Activated T-helper 2 cell treated with anti-CD3 and anti-CD28 coated beads, Interferon-gamma antibody, Interleukin-2, Interleukin-4, amounts not matched to agents 10 μg/mL and 5 μg/mL and 100 μg/mL, durations not matched to agents 14 hours and 24 hours and 36 hours (primary cell): ENCODE measurements at places on chromosomes 2 and 18. TPM values are rescaled to one million over a fixed set of nuclear protein-coding genes. Genes with fewer than 3 reads are reported as not detected.
A peak's percentile ranks its signal among the peaks of the same experiment; 100 is the strongest.

Gene ANKRD36C
- total RNA-seq, result 69.4 and 75.5 TPM in 2 replicates

Gene KCNG2
- not detected in 2 replicates for total RNA-seq

Gene CCL20
- total RNA-seq, result 1.4 and 2.0 TPM in 2 replicates

Gene KANSL3
- total RNA-seq, result 45.8 and 48.3 TPM in 2 replicates

Gene COLEC12
- total RNA-seq, result not detected in 2 replicates

Gene RIT2
- total RNA-seq, result not detected in 2 replicates

Gene CRYGD
- total RNA-seq, result not detected in 2 replicates

Gene MSTN
- total RNA-seq, result not detected in 2 replicates

- peaks cover 14% of the 10 kb centered on the region for H3K27me3 ChIP-seq
- H3K4me1 ChIP-seq, result no peaks in the 10 kb centered on the region
- no peak overlapping the region for H3K27ac ChIP-seq
- DNase-seq, result no peak
- H3K4me3 ChIP-seq, result no peak overlapping the region
These were observed 187.8 kb upstream of the TNP1 start for GRCh38 chr2:217047631-217048030.

GRCh38 chr2:126864861-126865260 lies 33.8 kb upstream of the TEX51 start:
- H3K27me3 ChIP-seq, result no peaks in the 10 kb centered on the region
- no peak overlapping the region for H3K27ac ChIP-seq
- H3K4me3 ChIP-seq, result no peak overlapping the region
- no peak for DNase-seq

- peaks cover 18% of the 10 kb centered on the region for H3K4me1 ChIP-seq
- no peak overlapping the region for H3K4me3 ChIP-seq
- no peak overlapping the region for H3K27ac ChIP-seq
These were observed 8.7 kb downstream of the PIKFYVE start for GRCh38 chr2:208274748-208275147.

DNA sequence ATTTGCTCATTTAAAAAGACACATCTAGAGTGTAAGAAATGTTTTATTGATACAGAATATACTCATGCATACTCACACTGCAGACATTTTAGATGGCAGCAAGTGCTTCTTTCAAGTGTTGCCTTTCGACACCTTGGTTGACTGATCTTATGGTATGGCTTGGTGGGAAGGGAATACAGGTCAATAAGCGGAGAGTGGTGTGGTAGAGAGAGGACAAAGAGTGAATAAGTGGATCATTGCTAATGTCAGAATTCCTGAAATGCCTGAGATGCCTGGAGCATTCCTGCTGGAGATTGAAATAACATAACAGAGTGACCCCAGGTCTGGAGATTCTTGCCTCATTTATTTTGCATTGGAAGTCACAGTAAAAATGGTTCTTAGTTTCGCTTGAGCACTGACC lies 76.7 kb downstream of the RND3 start:
- H3K4me3 ChIP-seq, result no peak overlapping the region
- H3K36me3 ChIP-seq, result no peaks in the 10 kb centered on the region
- H3K27me3 ChIP-seq, result no peaks in the 10 kb centered on the region
- no peaks in the 10 kb centered on the region for H3K4me1 ChIP-seq
- no peak overlapping the region for H3K27ac ChIP-seq

DNA sequence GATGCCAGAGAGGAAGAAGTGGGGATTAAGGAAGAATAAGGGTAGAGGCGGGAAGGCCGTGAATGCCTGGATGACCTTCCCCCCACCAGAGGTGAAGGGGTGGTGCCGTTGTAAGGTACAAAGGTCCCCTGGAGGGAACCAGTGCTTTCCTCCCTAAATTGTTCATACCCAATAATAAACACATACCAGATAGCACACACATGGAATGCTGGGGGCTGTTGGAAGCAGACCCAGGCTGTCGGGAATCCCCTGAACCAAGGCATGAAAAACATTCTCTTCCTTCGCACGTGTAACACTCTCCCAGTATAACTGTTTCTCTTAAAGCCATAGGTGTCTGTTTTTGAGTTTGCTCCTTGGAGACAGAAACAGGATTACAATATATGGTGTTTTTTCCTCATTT lies 107.1 kb upstream of the CTAGE1 start:
- no peaks in the 10 kb centered on the region for H3K4me1 ChIP-seq
- H3K27me3 ChIP-seq, result no peaks in the 10 kb centered on the region
- no peak overlapping the region for H3K27ac ChIP-seq
- H3K4me3 ChIP-seq, result no peak overlapping the region
- no peak for DNase-seq

DNA sequence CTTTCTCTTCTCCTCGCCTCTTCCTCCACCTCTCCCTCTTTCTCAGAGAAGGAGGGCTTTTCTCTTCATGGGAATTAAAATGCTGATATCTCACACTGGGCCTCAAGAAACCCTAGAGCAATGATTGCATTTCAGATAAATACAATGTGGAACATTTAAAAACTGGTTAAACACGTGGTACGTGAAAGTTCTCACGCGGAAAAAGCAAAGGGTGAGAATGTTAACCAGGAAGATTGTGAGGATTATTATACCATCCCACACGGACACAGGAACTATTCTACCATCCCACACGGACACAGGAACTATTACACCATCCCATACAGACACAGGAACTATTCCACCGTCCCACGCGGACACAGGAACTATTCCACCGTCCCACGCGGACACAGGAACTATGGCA lies 182.4 kb downstream of the TMEM18 start:
- no peaks in the 10 kb centered on the region for H3K36me3 ChIP-seq
- no peaks in the 10 kb centered on the region for H3K27me3 ChIP-seq
- H3K4me3 ChIP-seq, result no peak overlapping the region
- H3K4me1 ChIP-seq, result no peaks in the 10 kb centered on the region
- no peak for DNase-seq
- no peak overlapping the region for H3K27ac ChIP-seq

GRCh38 chr2:112141626-112142007 lies 3.4 kb downstream of the FBLN7 start:
- H3K4me1 ChIP-seq, result peaks cover 3% of the 10 kb centered on the region
- H3K4me3 ChIP-seq, result no peak overlapping the region
- no peak for DNase-seq
- no peak overlapping the region for H3K27ac ChIP-seq
- no peaks in the 10 kb centered on the region for H3K36me3 ChIP-seq

- no peaks in the 10 kb centered on the region for H3K36me3 ChIP-seq
- no peak overlapping the region for H3K27ac ChIP-seq
These were observed 290.4 kb downstream of the PTPRM start for GRCh38 chr18:7857562-7857961.

DNA sequence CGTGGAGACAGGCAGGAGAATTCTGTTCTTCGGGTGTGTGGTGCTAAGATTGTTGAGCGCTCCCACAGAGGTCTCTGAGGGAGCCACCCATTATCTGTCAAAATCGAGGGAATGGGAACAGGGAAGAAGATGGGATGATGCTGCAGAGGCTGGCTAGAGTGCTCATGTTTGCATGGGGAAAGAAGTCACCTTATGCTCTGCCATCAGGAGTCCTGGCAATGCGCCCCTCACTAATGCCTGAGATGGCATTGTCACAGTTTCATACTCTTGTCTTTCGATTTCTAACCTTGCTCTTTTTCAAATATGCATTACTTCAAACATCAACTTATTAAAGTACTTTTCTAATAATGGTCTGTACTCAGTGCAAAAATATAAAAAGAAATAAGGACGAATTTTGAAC lies 463.3 kb upstream of the CELF4 start:
- no peaks in the 10 kb centered on the region for H3K4me1 ChIP-seq
- H3K4me3 ChIP-seq, result no peak overlapping the region
- no peak for DNase-seq
- H3K36me3 ChIP-seq, result no peaks in the 10 kb centered on the region
- no peaks in the 10 kb centered on the region for H3K27me3 ChIP-seq

GRCh38 chr2:224764565-224765236 lies 48.5 kb upstream of the CCDC195 start:
- peaks cover 16% of the 10 kb centered on the region for H3K4me1 ChIP-seq
- H3K4me3 ChIP-seq, result no peak overlapping the region
- no peak for DNase-seq
- H3K36me3 ChIP-seq, result peaks cover 94% of the 10 kb centered on the region

DNA sequence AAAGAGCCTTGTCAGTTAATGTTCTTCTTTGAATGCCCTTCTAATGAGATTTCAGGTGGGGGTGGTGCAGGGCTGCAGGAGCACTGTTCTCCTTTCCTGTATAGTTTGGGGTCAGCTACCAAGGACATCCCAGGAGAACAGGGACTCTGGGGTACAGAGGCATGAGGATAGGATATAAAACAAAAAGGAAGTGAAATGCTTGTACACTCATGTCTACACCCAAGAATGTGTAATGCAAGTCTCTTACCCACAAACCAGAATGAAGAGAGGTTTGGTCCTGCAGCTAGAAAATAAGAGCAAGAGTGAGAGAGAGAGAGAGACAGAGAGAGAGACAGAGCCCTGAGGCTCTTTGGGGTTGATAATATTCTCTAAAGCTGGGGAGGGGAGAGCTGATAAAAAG lies 151.8 kb upstream of the KCTD1 start:
- no peak for DNase-seq
- H3K27ac ChIP-seq, result no peak overlapping the region
- H3K27me3 ChIP-seq, result peaks cover 4% of the 10 kb centered on the region
- H3K4me1 ChIP-seq, result peaks cover 18% of the 10 kb centered on the region
- peaks cover 2% of the 10 kb centered on the region for H3K36me3 ChIP-seq

- H3K4me3 ChIP-seq, result peak within 1 kb of the TSS; percentile 98
- peak within 1 kb of the TSS; percentile 89 for H3K27ac ChIP-seq
- no peaks in the 10 kb centered on the region for H3K27me3 ChIP-seq
- peaks cover 11% of the 10 kb centered on the region for H3K36me3 ChIP-seq
- H3K4me1 ChIP-seq, result peaks cover 69% of the 10 kb centered on the region
These were observed at the start of gene HPCAL1 for GRCh38 chr2:10302479-10303180. TSS of gene HPCAL1 (plus strand) at chr2:10302904. CDS start at chr2:10419758, 116,854 bp downstream.

- H3K27ac ChIP-seq, result no peak overlapping the region
- DNase-seq, result no peak
- no peaks in the 10 kb centered on the region for H3K4me1 ChIP-seq
These were observed 452.4 kb upstream of the RGPD4 start for GRCh38 chr2:107374249-107374648.

DNA sequence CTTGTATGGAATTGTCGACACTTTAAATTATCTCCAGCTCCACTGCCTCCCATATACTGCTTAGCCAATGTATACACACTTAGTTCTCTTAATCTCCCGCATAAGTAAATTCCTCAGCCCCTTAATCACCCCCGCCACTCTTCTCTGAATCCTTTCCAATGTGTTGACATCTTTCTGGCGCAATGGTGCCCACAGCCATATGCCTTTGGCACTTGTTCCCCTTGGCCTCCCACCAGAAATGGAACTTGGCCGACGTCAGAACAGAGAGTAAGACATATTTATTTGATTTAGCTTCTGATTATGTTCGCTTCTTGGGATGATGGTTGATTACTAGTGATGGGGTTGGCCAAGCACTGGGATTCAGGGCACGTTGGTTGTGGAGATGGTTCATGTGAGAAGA lies 1089.3 kb upstream of the CELF4 start:
- no peaks in the 10 kb centered on the region for H3K4me1 ChIP-seq
- no peaks in the 10 kb centered on the region for H3K27me3 ChIP-seq
- no peak overlapping the region for H3K4me3 ChIP-seq
- DNase-seq, result no peak
- no peak overlapping the region for H3K27ac ChIP-seq
- no peaks in the 10 kb centered on the region for H3K36me3 ChIP-seq

GRCh38 chr2:185522472-185522871 lies 216.1 kb upstream of the FSIP2 start:
- H3K4me1 ChIP-seq, result no peaks in the 10 kb centered on the region
- no peaks in the 10 kb centered on the region for H3K36me3 ChIP-seq
- no peak overlapping the region for H3K4me3 ChIP-seq
- no peak overlapping the region for H3K27ac ChIP-seq
- DNase-seq, result no peak

DNA sequence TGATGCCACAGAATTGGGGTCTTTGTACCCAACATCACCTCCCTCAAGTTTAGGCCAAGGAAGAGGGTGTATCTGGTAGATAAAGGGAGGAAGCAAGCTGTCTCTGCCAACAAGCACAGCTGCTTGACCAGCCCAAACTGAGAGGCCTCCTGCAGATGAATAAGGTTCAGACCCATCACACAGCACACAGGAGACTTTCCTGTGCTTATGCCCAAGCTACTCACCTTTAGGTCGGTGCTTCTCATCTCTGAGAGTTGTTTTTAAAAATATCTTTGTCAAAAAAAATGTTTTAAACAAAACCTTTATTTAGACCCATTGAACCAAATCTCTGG lies 24.7 kb upstream of the SP3 start:
- no peak for DNase-seq
- H3K4me3 ChIP-seq, result no peak overlapping the region
- H3K36me3 ChIP-seq, result no peaks in the 10 kb centered on the region
- no peak overlapping the region for H3K27ac ChIP-seq
- H3K27me3 ChIP-seq, result peaks cover 2% of the 10 kb centered on the region

DNA sequence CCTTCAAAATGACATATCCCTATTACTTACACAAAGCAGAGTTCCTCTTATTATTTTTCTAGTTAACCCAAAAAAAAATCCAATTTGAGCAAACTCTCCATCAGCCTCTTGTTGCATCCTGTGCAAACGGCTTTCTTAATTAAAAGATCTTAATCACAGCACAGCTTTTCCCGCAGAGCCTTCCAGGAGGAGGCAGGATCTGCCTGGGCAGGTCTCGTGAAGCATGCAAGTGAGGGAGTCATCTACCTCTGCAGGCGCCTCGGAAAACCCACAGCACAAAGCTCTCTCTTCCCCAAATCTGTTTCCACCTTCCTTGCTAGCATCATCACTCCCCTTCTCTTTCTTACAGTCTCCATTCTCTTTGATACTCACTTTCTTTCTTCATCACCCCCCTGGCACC lies 100.4 kb downstream of the EN1 start:
- no peak overlapping the region for H3K27ac ChIP-seq
- DNase-seq, result no peak
- H3K4me1 ChIP-seq, result no peaks in the 10 kb centered on the region
- no peaks in the 10 kb centered on the region for H3K27me3 ChIP-seq
- H3K36me3 ChIP-seq, result no peaks in the 10 kb centered on the region

- H3K4me1 ChIP-seq, result peaks cover 12% of the 10 kb centered on the region
- no peak overlapping the region for H3K4me3 ChIP-seq
These were observed 10.2 kb upstream of the HTR2B start for GRCh38 chr2:231134910-231135655.

DNA sequence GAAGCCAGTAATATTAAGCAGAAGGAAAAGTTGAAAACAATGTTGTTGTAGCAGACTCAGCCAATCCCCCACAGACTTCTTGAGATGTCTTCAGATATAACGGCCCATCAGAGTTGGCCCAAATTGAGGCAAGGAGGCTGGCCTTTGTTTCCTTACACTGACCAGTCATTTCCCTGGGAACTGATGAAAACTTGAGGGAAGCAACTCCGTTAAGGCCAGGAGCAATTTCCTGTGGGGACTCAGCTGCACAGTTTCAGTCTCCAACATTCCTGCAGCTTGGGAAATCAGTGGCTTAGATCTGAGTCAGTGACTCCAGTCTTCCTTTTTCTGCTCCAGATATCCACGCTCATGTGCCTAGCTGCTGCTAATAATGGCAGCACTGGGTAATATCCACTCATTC lies 75.7 kb downstream of the FTCDNL1 start:
- peaks cover 10% of the 10 kb centered on the region for H3K4me1 ChIP-seq
- H3K27me3 ChIP-seq, result no peaks in the 10 kb centered on the region
- H3K27ac ChIP-seq, result no peak overlapping the region
- no peak for DNase-seq
